ENCODE measurements at places on chromosomes 6 and 20.

GRCh38 chr20:49384437-49385434 is 97.7 kb downstream of the KCNB1 start:
- no peak for DNase-seq

DNA sequence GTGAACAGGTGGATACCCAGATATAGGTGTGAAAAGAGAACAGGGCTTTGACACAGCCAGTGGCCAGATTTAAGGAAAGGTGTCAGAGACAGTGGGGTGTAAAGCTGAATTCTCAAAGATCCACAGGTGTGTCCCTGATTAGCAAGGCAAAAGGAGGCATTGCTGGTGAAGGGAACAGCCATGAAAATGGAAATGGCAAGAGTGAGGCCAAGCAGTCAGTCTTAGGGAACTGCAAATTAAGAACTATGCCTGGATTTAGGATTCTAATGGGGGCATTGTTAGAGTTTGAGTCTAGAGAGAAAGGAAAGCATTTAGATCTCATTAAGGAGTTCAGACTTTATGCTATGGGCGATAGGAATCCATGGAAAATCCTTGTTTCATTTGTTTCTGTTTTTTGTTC is 789.2 kb downstream of the MAFB start:
- DNase-seq = no peak

DNA sequence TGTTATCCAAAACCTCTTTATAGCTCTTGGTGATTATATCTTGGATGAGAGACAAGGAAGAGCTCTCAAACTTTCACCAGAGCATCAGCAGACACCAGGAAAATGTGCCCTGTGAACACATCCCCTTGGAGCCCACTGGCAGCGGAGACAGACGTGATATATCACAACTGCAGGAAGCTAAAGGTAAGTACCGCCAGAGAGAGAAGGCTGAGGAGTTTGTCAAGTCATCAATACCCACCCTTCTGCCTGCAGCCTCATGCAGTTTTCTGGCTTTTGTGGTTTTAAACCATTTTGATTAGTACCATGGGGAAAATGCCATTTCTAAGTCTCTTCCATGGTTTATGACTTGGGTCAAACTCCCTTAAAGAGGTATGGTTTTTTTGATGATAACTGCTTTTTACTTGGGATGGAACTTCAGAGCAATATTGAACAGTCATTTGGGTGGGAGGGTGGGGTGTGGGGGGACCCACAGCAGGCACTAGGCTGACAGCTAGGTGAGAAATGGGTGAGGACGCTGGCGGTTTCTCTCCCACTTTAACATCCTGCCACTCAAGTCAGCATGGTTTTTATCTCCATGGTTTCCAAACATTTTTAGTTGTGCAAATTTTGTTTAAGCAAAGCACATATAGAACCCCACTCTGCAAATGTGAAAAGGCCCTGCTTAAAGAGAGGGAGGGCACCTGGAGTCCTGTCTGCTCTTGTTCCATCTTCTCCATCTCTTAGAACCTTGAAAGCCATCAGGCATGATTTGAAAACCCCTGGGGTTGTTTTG is 108.4 kb downstream of the SCML4 start:
- no peak for DNase-seq

DNA sequence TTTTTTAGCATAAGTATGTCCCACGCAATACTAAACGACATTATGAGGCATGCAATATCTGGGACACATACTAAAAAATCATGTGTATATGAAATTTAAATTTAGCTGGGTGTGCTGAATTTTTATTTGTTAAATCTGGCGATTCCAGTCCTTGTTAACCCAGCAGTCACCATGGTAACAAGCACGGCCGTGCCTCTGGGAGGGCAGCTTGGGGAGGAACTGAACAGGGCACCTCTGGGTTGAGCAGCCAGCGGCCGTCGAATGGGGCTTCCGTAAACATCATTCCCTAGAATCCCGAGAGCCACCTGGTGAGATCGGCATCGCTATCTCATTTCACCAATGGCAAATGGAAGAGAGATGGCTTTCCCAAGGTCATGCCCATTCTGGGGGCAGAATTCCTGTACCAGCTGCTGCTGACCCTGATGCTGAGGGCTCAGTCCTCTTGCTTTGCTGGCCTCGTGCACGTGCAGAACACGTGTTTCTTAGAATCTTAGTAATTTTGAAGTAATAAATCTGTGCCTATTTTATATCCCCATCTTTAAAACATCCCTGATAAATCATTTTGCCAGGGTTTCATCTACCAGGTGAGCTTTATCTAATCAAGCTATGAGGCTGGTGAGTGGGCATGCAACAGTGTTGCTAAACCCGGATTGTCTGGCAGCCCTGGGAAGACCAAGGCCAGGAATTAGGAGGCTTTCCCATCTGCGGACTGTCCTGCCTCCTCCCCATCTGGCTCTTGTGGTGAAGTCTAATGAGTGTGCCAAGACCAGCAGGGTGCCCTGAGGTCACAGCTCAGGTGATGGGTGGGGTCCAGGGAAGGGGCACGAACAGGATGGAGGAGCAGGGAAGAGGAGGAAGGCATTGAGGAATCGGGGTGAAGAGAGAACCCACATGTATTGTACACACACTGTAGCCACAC is 85.1 kb downstream of the AGPAT4 start:
- DNase-seq = no peak

DNA sequence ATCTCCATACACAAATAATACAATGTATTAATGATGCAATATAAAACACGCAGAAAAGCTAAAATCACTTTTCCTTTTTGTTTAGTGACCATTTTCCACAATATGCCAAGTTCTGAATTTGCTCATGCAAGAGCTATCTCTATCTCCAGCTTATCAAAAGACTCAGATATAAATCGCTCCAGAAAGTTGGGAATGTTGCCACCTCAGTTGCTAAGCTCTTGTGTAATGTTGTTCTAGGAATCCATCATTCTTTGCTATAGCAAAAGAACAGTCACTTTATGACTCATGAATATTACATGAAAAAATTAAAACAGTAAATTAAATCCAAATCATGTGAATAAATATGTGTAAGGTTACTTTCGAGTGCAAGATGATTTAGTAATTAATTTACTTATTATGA is 8.7 kb downstream of the PLAGL1 start:
- DNase-seq = no peak

All from right renal pelvis (tissue), 4 donors.